ENCODE measurements at places on chromosomes 5 and 9.

GRCh38 chr9:82404881-82405280 lies 416.3 kb downstream of the SPATA31D1 start:
- DNase-seq, result no peak
- no peak overlapping the region for H3K27ac ChIP-seq
- H3K4me1 ChIP-seq, result no peaks in the 10 kb centered on the region
- H3K4me3 ChIP-seq, result no peak overlapping the region
- H3K27me3 ChIP-seq, result no peaks in the 10 kb centered on the region
- no peaks in the 10 kb centered on the region for H3K36me3 ChIP-seq

DNA sequence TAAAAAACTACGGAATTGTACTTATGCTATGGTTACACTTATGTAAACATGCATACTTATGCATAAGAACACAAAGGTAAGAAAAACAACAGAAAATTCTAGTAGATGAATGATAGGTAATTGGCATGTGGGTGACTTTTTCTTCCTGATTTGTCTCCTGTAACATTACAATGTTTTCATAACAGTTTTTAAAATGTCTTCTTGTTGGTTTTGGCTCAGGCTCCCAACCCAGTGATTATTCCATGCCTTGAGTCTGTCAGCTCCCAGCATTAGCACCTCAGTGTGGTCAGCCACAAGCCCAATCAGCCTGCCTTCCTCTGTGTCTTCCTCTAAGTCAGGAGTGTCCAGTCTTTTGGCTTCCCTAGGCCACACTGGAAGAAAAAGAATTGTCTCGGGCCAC lies 7.9 kb upstream of the FOXE1 start:
- H3K4me1 ChIP-seq, result peaks cover 11% of the 10 kb centered on the region
- H3K27me3 ChIP-seq, result peaks cover 69% of the 10 kb centered on the region
- no peak overlapping the region for H3K27ac ChIP-seq
- no peak for DNase-seq
- H3K36me3 ChIP-seq, result no peaks in the 10 kb centered on the region

GRCh38 chr9:706606-707459 lies 134.7 kb upstream of the DMRT1 start:
- H3K27ac ChIP-seq, result peak overlapping the region; percentile 27
- H3K27me3 ChIP-seq, result peaks cover 25% of the 10 kb centered on the region
- peaks cover 3% of the 10 kb centered on the region for H3K36me3 ChIP-seq

- no peaks in the 10 kb centered on the region for H3K27me3 ChIP-seq
- H3K4me3 ChIP-seq, result no peak overlapping the region
Observed at GRCh38 chr5:142829801-142830220, 59.6 kb downstream of the ARHGAP26 start.

All from activated CD4-positive, alpha-beta T cell treated with anti-CD3 and anti-CD28 coated beads for 36 hours (primary cell).